Sigmoid colon (tissue), 7 donors: ENCODE measurements at places on chromosomes 2 and 18. TPM values are rescaled to one million over a fixed set of nuclear protein-coding genes. Genes with fewer than 3 reads are reported as not detected.

DNA sequence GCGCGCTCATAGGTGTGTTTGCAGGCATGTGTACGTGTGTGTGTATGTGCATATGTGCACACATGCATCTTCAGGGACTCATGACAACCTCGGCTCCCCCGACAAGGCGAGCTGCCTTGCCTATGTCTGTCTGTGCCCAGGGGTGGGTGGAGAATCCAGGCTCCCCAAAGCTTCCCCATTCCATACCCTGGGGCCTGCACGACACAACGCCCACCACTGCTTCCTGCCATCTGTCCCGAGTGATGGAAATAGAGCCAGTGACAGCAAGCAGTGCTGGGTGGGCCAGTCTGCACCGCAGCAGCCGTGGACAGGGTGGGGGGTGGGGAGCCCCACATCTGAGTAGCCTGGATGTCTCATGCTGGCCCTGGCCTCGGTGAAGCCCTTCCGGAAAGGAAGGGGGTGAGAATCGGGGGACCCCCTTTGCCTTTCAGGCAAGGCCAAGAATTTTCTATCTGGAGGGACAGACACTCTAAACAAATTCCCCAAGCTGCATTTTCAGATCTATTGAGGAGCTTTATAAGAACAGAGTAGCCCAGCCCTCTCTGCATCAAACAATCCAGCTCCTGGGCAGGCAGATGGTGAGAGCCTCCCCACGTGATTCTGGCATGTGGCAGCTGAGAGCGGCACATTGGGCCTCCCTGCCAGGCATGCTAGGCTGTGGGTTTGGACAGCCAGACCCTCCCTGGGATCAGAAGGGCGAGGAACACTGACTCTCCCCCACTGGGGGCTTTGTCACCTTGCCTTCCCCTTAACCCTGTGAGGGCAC, 4.9 kb downstream of the KCNIP3 start:
- no peak for DNase-seq
- H3K27me3 ChIP-seq = peaks cover 49% of the 10 kb centered on the region
- no peaks in the 10 kb centered on the region for H3K4me1 ChIP-seq
- no peak overlapping the region for H3K4me3 ChIP-seq
- H3K36me3 ChIP-seq = no peaks in the 10 kb centered on the region

- peaks cover 6% of the 10 kb centered on the region for H3K4me1 ChIP-seq
- H3K4me3 ChIP-seq = no peak overlapping the region
- H3K36me3 ChIP-seq = no peaks in the 10 kb centered on the region
- no peaks in the 10 kb centered on the region for H3K27me3 ChIP-seq
Measured at GRCh38 chr2:188620916-188621315, 329.2 kb downstream of the GULP1 start.

GRCh38 chr18:47247416-47248114, 3.9 kb downstream of the SKOR2 start:
- H3K4me1 ChIP-seq = peaks cover 15% of the 10 kb centered on the region

Gene MARCO
- 16.6 TPM for total RNA-seq

Gene CFAP53
- total RNA-seq = not detected

GRCh38 chr2:199230091-199230490, 227.6 kb downstream of the SATB2 start:
- H3K4me3 ChIP-seq = no peak overlapping the region
- H3K27me3 ChIP-seq = no peaks in the 10 kb centered on the region
- no peaks in the 10 kb centered on the region for H3K36me3 ChIP-seq

DNA sequence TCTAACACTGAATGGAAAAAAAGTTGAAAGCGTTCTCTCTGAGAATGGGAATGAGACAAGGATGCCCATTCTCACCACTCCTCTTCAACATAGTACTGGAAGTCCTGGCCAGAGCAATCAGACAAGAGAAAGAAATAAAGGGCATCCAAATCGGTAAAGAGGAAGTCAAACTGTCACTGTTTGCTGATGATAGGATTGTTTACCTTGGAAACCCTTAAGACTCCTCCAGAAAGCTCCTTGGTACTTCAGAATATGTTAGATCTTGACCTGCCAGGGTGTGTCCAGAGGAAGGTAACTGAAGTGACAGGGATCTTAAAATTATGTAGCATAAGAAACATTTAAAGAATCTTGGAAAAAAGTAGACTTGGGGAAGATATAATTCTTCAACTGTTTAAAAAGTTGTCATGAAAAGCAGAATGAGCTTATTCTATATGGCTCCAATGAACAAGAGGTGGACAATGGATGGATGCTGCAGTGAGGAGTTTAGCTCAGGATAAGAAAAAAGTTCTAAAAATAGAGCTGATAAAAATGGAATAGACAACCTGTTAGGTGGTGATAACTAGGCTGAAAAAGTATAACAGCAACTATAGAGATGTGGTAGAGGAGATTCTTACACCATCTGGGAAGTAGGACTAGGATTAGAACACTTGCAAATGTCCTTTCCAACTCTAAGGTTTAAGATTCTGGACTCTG, 16.8 kb upstream of the SULT1C4 start:
- no peak overlapping the region for H3K4me3 ChIP-seq
- no peaks in the 10 kb centered on the region for H3K27me3 ChIP-seq
- H3K27ac ChIP-seq = no peak overlapping the region
- no peaks in the 10 kb centered on the region for H3K36me3 ChIP-seq
- DNase-seq = no peak
- no peaks in the 10 kb centered on the region for H3K4me1 ChIP-seq

GRCh38 chr2:78035804-78036203, 513.6 kb upstream of the LRRTM4 start:
- H3K4me3 ChIP-seq = no peak overlapping the region
- H3K36me3 ChIP-seq = no peaks in the 10 kb centered on the region
- H3K27me3 ChIP-seq = no peaks in the 10 kb centered on the region
- DNase-seq = no peak

Gene HOXD12
- total RNA-seq = 1.3 TPM

Gene EFR3B
- total RNA-seq = 1.8 TPM

- H3K4me3 ChIP-seq = no peak overlapping the region
- H3K36me3 ChIP-seq = no peaks in the 10 kb centered on the region
- H3K27ac ChIP-seq = no peak overlapping the region
- peak; percentile 12 for DNase-seq
- H3K4me1 ChIP-seq = peaks cover 43% of the 10 kb centered on the region
Measured at GRCh38 chr2:237596520-237597195, 6.1 kb upstream of the RAB17 start.

GRCh38 chr2:56309626-56310170, 125.9 kb downstream of the CCDC85A start:
- no peak for DNase-seq
- H3K27ac ChIP-seq = no peak overlapping the region
- no peak overlapping the region for H3K4me3 ChIP-seq
- no peaks in the 10 kb centered on the region for H3K4me1 ChIP-seq
- no peaks in the 10 kb centered on the region for H3K36me3 ChIP-seq

- no peaks in the 10 kb centered on the region for H3K27me3 ChIP-seq
- no peak overlapping the region for H3K27ac ChIP-seq
- DNase-seq = no peak
- no peaks in the 10 kb centered on the region for H3K4me1 ChIP-seq
Measured at GRCh38 chr18:60277855-60278480, 94.6 kb downstream of the MC4R start.

DNA sequence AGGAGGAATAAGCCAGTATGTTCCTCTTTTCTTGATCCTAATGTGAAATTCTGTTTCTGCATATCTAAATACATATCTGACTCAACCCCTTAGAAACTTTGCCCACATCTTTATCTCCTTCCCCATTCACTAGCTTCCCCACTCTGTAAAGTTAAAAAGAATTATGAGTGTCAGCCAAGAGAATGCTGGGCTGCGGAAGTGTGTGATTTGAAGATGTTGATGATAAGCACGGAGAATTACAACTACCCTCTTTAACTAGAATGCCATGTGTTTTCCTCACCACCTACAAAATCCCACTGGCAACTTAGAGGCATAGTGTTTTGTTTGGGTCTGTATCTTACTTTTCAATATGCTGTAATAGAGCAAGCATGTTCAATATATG, 490.4 kb upstream of the FANCL start:
- H3K4me3 ChIP-seq = no peak overlapping the region
- no peak for DNase-seq
- H3K36me3 ChIP-seq = no peaks in the 10 kb centered on the region
- no peaks in the 10 kb centered on the region for H3K27me3 ChIP-seq
- no peaks in the 10 kb centered on the region for H3K4me1 ChIP-seq

Gene SLC1A4
- 6.2 TPM for total RNA-seq

DNA sequence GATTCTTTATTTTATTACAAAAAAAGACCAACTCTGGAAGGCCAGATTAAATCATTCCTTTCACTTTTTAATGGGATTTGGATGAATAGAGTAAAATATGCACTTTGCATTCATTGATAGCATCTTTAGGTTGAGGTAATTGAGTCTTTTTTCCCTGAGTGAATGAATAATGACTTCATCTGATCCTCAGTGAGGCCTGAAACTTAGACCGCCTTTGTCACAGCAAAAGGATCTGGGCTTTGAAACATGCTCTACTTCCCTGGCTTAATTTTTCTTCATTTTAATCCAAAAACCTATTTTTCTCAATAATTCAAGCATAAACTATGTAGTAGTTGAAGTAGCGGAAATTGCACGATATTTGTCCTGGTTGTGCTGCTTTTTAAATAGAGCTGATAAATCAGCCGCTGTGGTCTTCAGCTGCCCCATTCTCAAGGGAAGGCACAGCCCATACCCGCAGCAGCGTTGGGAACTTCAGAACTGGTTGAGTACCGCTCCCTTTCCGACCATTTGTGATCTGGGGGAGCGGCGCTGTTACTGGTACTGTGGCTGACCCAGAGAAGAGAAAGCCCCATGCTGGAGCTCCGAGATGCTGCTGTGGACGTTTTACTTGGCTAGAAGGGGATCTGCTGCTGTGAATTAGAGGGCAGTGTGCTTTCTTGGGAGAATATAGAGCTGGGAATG, 145.3 kb upstream of the NFATC1 start:
- H3K36me3 ChIP-seq = peaks cover 11% of the 10 kb centered on the region
- H3K4me1 ChIP-seq = peaks cover 7% of the 10 kb centered on the region
- peak overlapping the region; percentile 26 for H3K27ac ChIP-seq

- H3K4me1 ChIP-seq = no peaks in the 10 kb centered on the region
- peak; percentile 75 for DNase-seq
- peak overlapping the region; percentile 95 for H3K27ac ChIP-seq
- H3K36me3 ChIP-seq = no peaks in the 10 kb centered on the region
Measured at GRCh38 chr2:240586919-240587800, 626 bp downstream of the CAPN10 start.

DNA sequence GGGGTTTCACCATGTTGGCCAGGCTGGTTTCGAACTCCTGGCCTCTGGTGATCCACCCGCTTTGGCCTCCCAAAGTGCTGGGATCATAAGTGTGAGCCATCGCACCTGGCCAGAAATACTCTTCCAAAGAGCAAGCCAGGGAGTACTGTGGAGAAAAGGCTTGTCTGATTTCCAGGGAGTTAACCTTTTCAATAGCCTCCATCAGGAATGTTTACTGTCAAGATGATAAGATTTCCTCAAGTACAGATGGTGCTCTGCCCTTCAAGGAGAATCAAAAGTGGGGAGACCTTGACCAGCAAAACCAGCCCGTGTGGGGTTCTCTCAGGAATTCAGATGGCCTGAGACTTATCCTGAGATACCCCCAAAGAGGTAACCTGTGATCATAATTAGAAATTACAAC, 237.2 kb downstream of the PRKCE start:
- H3K4me1 ChIP-seq = peaks cover 99% of the 10 kb centered on the region
- no peak overlapping the region for H3K4me3 ChIP-seq
- H3K27ac ChIP-seq = peak overlapping the region; percentile 17
